Uterus (tissue), 4 donors: ENCODE measurements at places on chromosomes 11 and 22. TPM values are rescaled to one million over a fixed set of nuclear protein-coding genes. Genes with fewer than 3 reads are reported as not detected.

The HEPHL1 gene
- not detected for total RNA-seq

The OR8A1 gene
- total RNA-seq: not detected

The KIAA1671 gene
- 25.3 TPM for total RNA-seq

The KRTAP5-10 gene
- total RNA-seq: 0.37 TPM

The SNX32 gene
- 0.58 TPM for total RNA-seq
